Endothelial cell (in vitro differentiated cells): ENCODE measurements at places on chromosomes 1 and 21. TPM values are rescaled to one million over a fixed set of nuclear protein-coding genes. Genes with fewer than 3 reads are reported as not detected.

DNA sequence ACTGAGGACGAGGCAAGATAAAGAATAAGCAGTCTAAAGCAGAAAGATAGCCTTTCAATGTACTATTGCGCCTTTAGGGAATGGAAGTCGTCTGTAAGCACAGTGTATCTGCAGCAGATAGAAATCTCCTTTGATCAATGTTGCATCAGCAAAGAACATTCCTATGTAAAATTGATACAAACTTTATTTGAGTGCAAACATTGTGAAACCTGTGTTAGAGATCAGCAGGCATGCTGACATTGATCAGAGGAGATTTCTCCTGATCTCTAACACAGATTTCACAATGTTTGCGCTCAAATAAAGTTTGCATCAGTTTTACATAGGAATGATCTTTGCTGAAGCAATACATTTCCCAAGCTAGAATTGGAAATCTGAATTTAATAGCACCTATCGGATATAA, 1446.8 kb downstream of the MRPL39 start:
- no peak overlapping the region for H3K27ac ChIP-seq
- no peaks in the 10 kb centered on the region for H3K36me3 ChIP-seq
- DNase-seq: no peak

- DNase-seq: no peak
- no peaks in the 10 kb centered on the region for H3K36me3 ChIP-seq
- no peak overlapping the region for H3K4me3 ChIP-seq
- H3K4me1 ChIP-seq: peaks cover 19% of the 10 kb centered on the region
- peak overlapping the region; percentile 95 for H3K27ac ChIP-seq
Measured at GRCh38 chr1:212749821-212750535, 41.6 kb downstream of the NSL1 start.

DNA sequence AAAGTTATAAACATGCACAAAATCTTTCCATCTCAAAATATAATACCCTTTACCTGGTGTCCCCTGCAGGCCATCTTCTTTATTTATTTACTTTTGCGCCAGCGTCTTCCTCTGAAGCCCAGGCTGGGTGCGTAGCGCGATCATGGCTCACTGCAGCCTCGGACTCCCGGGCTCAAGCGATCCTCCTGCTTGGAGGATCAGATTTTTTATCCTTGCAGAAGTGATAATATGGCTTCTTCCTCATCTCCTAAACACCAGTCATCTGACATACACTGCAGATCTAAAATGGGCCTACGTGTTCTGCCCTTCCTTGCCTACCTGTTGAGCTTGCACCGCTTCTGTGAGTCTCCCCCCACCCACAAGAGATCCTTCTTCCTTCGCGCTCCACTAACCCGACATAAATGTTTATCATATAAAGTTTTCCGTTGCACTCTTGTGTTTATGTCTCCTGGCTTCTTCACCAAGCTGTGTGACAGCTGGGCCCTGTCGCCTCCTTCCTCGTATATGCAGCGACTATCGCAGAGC, 506 bp upstream of the SRP9 start:
- H3K4me3 ChIP-seq: no peak overlapping the region
- peaks cover 24% of the 10 kb centered on the region for H3K4me1 ChIP-seq
- no peak for DNase-seq
- H3K36me3 ChIP-seq: peaks cover 6% of the 10 kb centered on the region

DNA sequence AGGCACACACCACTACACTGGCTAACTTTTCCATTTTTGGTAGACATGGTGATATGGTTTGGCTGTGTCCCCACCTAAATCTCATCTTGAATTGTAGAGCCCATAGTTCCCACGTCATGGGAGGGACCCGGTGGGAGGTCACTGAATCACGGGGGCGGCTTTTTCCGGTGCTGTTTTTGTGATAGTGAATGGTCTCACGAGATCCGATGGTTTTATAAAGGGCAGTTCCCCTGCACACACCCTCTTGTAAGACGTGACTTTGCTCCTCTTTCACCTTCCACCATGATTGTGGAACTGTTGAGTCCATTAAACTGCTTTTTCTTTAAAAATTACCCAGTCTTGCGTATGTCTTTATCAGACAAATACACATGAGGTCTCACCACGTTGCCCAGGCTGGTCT, 1.3 kb upstream of the FTCD start:
- no peak overlapping the region for H3K27ac ChIP-seq
- no peak for DNase-seq
- peaks cover 4% of the 10 kb centered on the region for H3K36me3 ChIP-seq
- peaks cover 6% of the 10 kb centered on the region for H3K27me3 ChIP-seq
- no peak overlapping the region for H3K4me3 ChIP-seq
- H3K4me1 ChIP-seq: no peaks in the 10 kb centered on the region

KRTAP19-1 gene
- total RNA-seq: not detected

DNA sequence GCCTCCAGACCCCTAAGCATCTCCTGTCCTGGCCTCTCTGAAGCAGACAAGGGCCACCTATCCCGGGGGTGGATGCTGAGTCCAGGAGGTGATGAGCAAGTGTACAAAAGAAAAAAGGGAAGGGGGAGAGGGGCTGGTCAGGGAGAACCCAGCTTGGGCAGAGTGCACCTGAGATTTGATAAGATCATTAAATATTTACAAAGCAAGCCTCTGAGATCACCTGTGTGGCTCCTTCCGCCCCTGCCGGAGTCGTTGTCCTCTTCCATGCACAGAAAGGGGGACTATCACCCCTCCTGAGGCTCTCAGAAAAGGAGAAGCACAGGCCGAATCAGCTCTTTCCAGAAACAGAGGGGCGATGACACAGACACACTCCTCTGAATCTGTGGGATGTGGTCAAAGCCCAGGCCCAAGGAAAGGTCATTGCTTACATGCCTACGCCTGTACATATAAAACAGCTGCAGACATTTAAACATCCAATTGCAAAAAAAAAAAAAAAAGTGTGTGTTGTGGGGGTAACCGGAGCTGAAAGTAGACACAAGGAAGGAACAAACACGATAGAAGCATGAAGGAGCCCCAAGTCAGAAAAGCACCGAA, 30.9 kb downstream of the PRSS38 start:
- peaks cover 5% of the 10 kb centered on the region for H3K27me3 ChIP-seq
- no peak for DNase-seq
- no peak overlapping the region for H3K27ac ChIP-seq
- no peaks in the 10 kb centered on the region for H3K36me3 ChIP-seq
- no peak overlapping the region for H3K4me3 ChIP-seq
